ENCODE measurements at places on chromosomes 16 and 17. TPM values are rescaled to one million over a fixed set of nuclear protein-coding genes. Genes with fewer than 3 reads are reported as not detected.

- no peak for DNase-seq
- no peak overlapping the region for H3K4me3 ChIP-seq
- no peak overlapping the region for H3K27ac ChIP-seq
- H3K27me3 ChIP-seq = no peaks in the 10 kb centered on the region
- H3K36me3 ChIP-seq = peaks cover 3% of the 10 kb centered on the region
- H3K4me1 ChIP-seq = no peaks in the 10 kb centered on the region
These were observed 9.6 kb downstream of the COTL1 start for GRCh38 chr16:84608282-84608681.

The ABCC12 gene
- total RNA-seq = 1.1 TPM

GRCh38 chr17:60416368-60416925, 5.8 kb upstream of the CHCT1 start:
- H3K27ac ChIP-seq = no peak overlapping the region
- no peak overlapping the region for H3K4me3 ChIP-seq
- no peak for DNase-seq
- H3K27me3 ChIP-seq = no peaks in the 10 kb centered on the region
- H3K4me1 ChIP-seq = no peaks in the 10 kb centered on the region

- H3K4me1 ChIP-seq = no peaks in the 10 kb centered on the region
- no peaks in the 10 kb centered on the region for H3K36me3 ChIP-seq
- DNase-seq = no peak
- H3K27ac ChIP-seq = no peak overlapping the region
- no peaks in the 10 kb centered on the region for H3K27me3 ChIP-seq
These were observed 43.4 kb downstream of the SOX9 start for GRCh38 chr17:72164158-72164739.

DNA sequence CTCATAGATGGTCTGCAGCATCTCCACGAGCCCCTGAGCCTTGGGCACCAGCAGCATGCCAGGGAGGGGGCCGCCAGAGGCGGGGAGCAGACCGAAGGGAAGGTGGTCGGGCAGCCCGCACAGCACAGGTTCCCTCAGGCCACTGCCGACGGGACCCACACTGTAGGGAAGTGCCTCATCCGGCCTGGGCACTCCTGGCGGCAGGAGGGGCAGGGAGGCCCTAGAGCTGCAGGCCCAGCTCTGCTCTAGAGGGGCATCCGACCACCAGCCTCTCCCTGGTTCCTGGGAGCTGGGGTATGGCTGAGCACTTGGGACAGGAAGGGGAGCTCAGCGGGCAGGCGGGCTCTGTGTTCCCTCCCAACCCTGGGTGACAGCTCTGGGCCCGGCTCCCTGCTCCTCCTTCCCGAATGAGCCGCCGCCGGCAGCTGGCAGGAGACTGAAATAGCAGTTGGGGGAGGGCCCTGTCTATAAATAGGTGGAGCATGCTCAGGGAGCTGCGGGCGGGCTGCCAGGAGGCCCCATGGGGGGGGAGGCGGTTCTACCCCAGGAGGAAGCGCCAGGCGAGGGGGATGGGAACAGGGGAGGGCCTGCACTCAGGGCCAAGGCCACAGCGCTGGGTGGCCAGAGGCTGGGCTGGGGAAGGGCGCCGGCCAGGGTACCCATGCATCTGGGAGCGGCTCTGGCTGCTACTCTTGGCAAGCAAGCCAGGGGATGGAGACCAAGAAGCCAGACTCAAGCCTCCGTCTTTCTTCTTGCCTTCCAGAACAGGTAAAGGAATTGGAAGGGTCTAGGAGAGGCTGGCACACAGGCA, 12.4 kb downstream of the HDAC5 start:
- peak; percentile 97 for DNase-seq
- H3K4me1 ChIP-seq = peaks cover 10% of the 10 kb centered on the region
- peaks cover 24% of the 10 kb centered on the region for H3K36me3 ChIP-seq

The GAST gene
- not detected for total RNA-seq

GRCh38 chr17:54883939-54884338, 16.7 kb upstream of the TOM1L1 start:
- no peak for DNase-seq
- H3K36me3 ChIP-seq = no peaks in the 10 kb centered on the region
- no peaks in the 10 kb centered on the region for H3K4me1 ChIP-seq
- H3K27me3 ChIP-seq = no peaks in the 10 kb centered on the region

- H3K4me1 ChIP-seq = no peaks in the 10 kb centered on the region
- H3K36me3 ChIP-seq = no peaks in the 10 kb centered on the region
These were observed 654.3 kb upstream of the KIF2B start for GRCh38 chr17:53168413-53168812.

The KDM6B gene
- total RNA-seq = 161 TPM

DNA sequence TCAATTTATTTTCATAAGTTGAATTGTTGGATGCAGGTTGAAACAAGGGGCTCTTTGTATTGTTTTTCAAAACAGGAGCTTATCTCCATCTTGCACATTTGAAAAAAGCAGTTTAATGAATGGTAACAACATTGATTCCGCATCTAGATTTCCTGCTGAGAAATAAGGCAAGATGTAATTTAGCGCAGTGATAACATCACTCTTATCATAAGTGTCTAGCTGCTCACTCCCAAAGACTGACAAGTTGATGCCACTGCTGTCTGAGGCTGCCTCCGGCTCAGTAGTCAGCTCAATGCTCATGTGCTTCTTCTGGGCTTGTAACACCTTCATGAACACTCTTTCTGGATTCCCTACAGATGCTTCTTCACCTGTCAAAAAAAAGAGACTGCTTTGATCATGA, 92.4 kb downstream of the KPNA2 start:
- no peaks in the 10 kb centered on the region for H3K4me1 ChIP-seq
- DNase-seq = no peak
- H3K27me3 ChIP-seq = no peaks in the 10 kb centered on the region

DNA sequence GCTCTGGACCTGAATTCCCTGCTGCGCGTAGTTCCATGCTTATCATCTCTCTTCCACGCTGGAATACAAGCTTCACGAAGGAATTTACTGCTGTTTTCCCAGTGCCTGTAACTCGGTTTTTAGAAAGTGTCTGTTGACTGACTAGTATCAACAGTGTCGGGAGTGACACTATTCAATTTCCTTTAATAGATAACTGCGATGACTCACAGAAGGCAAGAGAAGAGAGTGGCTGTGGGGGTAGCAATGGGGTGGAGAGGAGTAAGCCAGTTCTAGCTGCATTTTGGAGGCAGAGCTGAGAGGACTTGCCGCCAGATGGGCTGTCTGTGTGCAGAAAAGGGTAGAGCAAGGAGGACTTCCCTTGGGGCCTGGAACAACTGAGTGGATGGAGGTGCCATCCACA, 25.2 kb downstream of the B4GALNT2 start:
- H3K27me3 ChIP-seq = no peaks in the 10 kb centered on the region
- no peaks in the 10 kb centered on the region for H3K4me1 ChIP-seq
- H3K4me3 ChIP-seq = no peak overlapping the region
- no peak for DNase-seq
- no peak overlapping the region for H3K27ac ChIP-seq

- H3K27ac ChIP-seq = no peak overlapping the region
- H3K36me3 ChIP-seq = peaks cover 8% of the 10 kb centered on the region
- no peak for DNase-seq
- H3K4me3 ChIP-seq = no peak overlapping the region
- H3K27me3 ChIP-seq = no peaks in the 10 kb centered on the region
These were observed 115.1 kb downstream of the SOCS1 start for GRCh38 chr16:11140867-11141266.

The OR3A3 gene
- not detected for total RNA-seq

DNA sequence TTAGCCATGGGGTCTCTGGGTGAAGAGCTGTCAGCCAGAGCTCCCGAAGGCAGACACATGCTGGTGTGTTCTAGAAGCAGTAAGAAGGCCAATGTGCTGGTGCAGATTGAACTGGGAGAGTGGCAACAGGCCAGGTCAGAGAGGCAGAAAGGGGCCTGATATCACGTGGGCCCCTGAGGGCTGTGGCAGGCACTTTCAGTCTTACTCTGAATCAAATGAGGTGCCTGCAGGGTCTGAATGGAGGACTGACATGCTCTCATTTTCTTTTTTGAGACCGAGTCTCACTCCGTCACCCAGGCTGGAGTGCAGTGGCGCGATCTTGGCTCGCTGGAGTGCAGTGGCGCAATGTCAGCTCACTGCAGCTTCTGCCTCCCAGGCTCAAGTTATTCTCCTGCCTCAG, 293.8 kb downstream of the ABCC12 start:
- H3K4me3 ChIP-seq = no peak overlapping the region
- no peaks in the 10 kb centered on the region for H3K36me3 ChIP-seq
- H3K27ac ChIP-seq = no peak overlapping the region
- no peak for DNase-seq
- H3K4me1 ChIP-seq = peaks cover 19% of the 10 kb centered on the region

DNA sequence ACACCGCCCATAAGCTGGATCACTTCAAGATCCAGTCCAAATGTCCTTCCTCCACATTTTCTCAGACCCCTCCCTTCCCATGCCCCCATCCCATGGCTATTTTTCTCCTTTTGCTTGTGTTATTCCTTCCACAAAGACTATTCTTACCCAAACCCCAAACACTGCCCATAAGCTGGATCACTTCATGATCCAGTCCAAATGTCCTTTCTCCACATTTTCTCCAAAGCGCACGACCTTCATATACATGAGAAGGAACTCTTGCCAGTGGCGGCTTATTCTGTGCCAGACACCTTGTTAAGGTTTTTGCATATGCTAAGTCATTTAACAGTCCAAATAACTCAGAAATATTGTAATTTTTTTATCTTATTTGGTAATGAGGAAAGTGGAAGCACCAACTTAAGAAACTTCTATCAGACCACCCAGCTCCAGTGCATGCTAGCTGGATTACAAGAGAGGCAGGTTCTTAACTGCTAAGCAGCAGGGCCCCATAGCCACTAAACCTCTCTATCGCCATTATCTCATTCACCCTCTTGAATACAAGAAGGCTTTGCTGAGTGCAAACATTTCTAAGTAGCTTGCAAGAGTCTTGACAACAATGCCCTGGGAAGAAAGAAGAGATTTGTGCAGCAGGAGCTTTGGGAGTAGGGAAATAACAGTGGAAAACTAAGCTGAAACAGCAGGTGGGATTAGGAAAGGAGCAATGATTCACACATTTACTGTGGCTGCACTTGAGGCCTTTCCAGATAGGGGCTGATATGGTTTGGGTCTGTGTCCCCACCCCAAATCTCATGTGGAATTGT, 428.2 kb upstream of the MAF start:
- no peaks in the 10 kb centered on the region for H3K36me3 ChIP-seq
- H3K27me3 ChIP-seq = peaks cover 71% of the 10 kb centered on the region
- H3K4me1 ChIP-seq = peaks cover 8% of the 10 kb centered on the region
- no peak overlapping the region for H3K4me3 ChIP-seq

The DNAAF8 gene
- total RNA-seq = 0.64 TPM

GRCh38 chr17:79047923-79048825, 24.2 kb downstream of the C1QTNF1 start:
- peaks cover 4% of the 10 kb centered on the region for H3K27me3 ChIP-seq
- H3K36me3 ChIP-seq = no peaks in the 10 kb centered on the region
- H3K4me3 ChIP-seq = no peak overlapping the region
- no peak overlapping the region for H3K27ac ChIP-seq
- DNase-seq = no peak

The ZNF646 gene
- total RNA-seq = 17.4 TPM

- peaks cover 97% of the 10 kb centered on the region for H3K36me3 ChIP-seq
- DNase-seq = no peak
- no peaks in the 10 kb centered on the region for H3K27me3 ChIP-seq
- no peak overlapping the region for H3K27ac ChIP-seq
- H3K4me3 ChIP-seq = no peak overlapping the region
- H3K4me1 ChIP-seq = no peaks in the 10 kb centered on the region
These were observed 17.1 kb downstream of the LIG3 start for GRCh38 chr17:34997355-34997862.

DNA sequence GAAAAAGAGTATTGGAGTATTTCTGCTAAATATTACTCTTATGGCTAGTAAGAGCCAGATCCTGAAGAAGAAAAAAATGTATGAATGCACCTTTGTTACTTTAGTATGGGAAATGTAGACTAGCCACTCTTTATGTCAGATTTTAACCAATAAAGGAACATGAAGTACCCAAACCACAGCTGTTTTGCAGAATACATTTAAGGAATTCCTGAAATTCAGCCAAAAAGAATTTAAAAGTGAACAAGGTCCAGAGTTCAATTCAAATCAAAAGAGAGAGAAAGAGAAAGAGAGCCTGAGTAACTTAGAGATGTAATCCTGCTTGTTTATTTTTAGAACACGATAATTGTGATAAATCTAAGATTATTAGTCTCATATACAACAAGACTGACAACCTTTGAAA, 1.2 kb downstream of the KCNJ16 start:
- no peak overlapping the region for H3K27ac ChIP-seq
- no peak for DNase-seq
- peaks cover 6% of the 10 kb centered on the region for H3K4me1 ChIP-seq
- no peaks in the 10 kb centered on the region for H3K27me3 ChIP-seq
- no peak overlapping the region for H3K4me3 ChIP-seq

DNA sequence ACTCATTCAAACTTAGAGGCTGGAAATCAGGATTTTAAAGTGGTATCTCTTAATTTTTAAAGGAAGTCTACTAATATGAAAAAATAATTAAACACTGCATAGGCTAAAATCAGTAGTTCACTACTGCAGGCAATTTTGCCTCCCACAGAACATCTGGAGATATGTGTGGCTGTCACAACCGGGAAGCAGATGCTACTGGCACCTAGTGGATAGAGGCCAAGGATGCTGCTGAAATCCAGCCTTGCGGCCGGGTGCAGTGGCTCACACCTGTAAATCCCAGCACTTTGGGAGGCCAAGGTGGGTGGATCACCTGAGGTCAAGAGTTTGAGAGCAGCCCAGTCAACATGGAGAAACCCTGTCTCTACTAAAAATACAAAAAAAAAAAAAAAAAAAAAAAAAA, 473.9 kb downstream of the XYLT1 start:
- H3K4me3 ChIP-seq = no peak overlapping the region
- peak; percentile 74 for DNase-seq
- no peak overlapping the region for H3K27ac ChIP-seq
- H3K27me3 ChIP-seq = no peaks in the 10 kb centered on the region
- no peaks in the 10 kb centered on the region for H3K36me3 ChIP-seq
- no peaks in the 10 kb centered on the region for H3K4me1 ChIP-seq

Data from endodermal cell (in vitro differentiated cells).